ENCODE measurements at places on chromosomes 11 and 22.

GRCh38 chr11:92317721-92318120, 93.1 kb downstream of the FAT3 start:
- no peak for DNase-seq

DNA sequence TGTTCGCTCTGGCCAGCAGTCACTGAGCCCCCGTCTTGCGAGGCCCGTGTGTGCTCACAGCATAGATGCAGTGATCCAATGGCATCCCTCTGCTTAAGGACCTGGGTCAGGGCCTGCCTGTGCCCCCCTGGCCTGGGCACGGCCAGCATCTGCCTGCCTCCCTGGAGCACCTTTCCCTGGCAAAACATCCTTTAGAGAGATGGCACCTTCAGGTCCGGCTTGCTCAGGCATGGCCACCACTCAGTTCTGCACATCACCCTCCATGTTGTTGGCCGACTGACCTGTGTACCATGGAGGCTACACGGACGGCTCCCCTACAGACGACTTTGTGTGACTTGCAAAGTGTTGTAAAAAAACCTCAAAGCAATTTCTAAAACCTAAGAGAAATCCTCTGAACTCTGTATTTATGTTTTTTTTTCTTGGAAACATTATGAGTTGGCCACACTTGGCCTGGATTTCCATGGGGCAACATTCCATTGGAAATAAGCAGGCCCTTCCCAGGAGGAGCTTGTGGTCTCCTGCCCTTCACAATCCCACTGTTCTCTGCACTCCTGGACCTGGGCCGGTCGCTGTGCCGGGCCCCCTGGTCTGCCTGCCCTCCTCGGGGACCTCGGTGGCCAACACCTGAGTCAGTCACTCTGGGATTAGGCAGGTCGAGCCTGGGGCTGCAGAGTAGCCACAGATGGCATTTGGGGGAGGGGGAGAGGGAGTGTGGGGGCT, 592.4 kb downstream of the TBC1D22A start:
- no peak for DNase-seq

DNA sequence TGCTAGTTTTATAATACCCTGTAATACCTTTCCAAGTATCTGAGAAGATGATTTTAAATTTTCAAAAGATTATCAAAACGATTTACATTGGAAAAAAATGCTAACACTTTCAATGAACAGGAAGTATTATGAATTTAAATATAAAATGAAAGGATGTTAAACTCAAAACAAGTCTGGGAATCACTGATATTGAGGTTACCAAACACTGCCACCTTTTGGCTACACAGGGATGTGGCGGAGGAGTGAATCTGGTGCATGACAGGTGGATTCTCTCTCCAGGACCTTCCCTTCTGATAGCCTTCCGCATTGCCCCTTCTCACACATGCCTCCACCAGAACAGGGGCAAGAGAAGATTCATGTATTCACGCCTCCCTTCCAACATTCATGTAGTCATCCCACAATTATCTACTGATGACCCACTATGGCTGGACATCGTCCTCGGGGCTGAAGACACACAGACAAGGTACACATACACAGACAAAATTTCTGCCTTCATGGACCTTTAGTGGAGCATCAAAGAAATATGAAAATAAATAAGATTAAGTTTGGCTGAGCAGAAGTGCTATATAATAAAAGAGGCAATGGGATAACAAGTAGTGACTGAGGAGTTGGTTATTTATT, 34.7 kb downstream of the ATG16L2 start:
- DNase-seq = peak; percentile 12

DNA sequence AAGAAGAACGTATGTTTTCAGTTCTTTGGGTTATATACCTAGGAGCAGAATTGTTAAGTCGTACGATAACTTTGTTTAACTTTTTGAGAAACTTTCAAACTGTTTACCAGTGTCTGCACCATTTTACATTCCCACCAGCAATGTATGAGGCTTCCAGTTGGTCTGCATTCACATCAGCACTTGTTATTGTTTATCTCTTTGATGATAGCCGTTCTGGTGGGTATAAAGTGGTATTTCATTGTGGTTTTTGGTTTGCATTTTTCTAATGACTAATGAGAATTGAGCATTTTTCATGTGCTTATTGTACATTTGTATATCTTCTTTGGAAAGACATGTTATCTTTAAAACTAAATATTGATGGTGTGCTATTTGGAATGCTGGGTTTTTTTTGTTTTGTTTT, 59.8 kb downstream of the KDM2A start:
- no peak for DNase-seq

- DNase-seq = no peak
These were observed 252 bp downstream of the APOL2 start for GRCh38 chr22:36239150-36239400.

DNA sequence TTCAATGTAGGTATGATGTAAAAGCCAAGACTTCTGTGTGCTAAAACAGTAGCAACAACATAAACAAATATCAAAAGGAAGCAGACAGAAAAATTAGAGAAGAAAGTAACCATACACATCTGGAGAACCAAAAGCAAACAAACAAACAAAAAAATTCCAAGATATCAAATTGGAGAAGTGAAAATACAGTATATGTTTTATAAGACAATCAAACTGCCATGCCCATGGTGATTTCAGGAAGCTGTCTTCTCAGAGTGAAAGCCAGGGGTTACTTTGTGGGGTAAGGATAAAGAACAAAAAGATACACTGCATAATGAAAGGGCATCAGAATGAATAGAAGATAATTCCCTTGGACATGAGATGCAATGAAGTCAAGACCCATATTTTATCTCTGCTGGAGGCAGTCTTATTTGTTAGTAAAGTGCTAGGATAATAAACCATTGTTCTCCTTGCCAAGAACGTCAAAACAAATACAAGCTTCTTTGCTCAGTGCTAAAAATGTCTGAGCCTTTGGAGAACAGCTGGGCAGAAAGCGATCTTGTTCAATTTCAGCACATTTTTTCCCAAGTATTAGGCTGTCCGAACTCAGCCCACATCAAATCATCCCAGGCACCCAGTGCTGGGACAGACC, 38.1 kb upstream of the LDLRAD3 start:
- DNase-seq = no peak
